H9 (cell line): ENCODE measurements at places on chromosomes 5 and 9. TPM values are rescaled to one million over a fixed set of nuclear protein-coding genes. Genes with fewer than 3 reads are reported as not detected.
A peak's percentile ranks its signal among the peaks of the same experiment; 100 is the strongest.

CPLANE1 gene
- 6.8 and 11.6 TPM in 2 replicates for total RNA-seq

HINT1 gene
- total RNA-seq = 249 and 250 TPM in 2 replicates

NME5 gene
- total RNA-seq = 0.66 and 0.96 TPM in 2 replicates

DNA sequence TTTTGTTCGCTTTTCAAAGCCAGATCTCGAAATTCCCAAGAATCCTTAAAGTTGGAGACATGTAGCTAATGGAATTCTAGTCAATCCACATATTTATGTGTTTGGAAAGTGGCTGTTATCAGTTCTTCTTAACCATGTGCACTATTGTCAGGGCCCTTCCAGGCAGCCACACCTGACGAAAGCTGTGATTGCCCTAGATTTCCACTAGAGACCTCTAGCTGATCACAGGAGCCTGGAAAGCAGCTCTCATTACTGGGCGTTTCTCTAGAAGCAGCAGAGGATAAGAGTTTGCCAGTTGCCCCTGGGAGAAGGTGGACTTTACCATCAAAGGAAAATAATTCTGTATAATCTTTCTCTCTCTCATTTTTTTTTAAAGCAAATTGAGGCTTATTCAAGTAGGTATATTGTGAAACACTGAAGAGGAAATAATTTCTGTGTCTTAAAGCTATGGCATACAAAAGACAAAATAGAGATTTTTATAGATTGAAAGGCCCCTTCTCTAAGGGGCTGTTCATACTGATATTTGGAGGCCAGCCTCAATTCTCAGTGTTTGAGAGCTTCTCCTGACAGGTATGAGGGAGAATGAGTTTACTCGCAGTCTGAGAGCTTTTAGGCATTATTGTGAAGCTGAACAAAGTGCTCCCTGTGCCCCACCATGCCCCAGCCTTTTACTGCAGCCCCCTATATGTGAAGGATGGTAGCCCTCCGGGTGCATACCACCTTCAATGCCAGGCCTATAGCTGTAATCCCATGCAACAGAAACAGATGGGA lies 405.4 kb upstream of the ACTBL2 start:
- no peaks in the 10 kb centered on the region for H3K27me3 ChIP-seq
- H3K4me1 ChIP-seq = peaks cover 5% of the 10 kb centered on the region; the same call in 1 of the 2 replicates
- H3K4me3 ChIP-seq = no peak overlapping the region
- no peak overlapping the region for H3K27ac ChIP-seq
- no peaks in the 10 kb centered on the region for H3K36me3 ChIP-seq

DNA sequence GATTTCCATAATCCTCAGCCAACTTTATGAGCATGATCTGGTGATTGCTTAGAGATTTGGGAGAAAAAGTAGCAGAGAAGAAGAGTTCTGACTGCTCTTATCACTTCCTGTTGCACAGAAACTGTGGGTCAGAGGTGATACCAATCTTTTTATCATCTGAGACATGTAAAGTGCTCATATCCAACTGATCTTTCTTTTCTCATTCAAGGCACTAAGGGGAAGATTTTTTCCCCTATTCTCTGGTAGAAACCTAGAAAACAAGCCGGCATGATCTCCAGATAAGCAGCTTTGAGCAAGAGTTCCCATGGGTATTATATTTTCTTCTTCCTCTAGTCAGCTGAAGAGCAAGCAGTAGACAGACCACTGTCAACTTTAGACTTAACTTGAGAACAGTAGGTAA lies 29.0 kb upstream of the GPR150 start:
- no peak overlapping the region for H3K4me3 ChIP-seq
- H3K27me3 ChIP-seq = no peaks in the 10 kb centered on the region
- H3K36me3 ChIP-seq = no peaks in the 10 kb centered on the region
- no peaks in the 10 kb centered on the region for H3K4me1 ChIP-seq

GRCh38 chr9:36991516-36992134 lies 42.4 kb downstream of the PAX5 start:
- H3K4me1 ChIP-seq = no peaks in the 10 kb centered on the region; the same call in 1 of the 2 replicates
- H3K36me3 ChIP-seq = no peaks in the 10 kb centered on the region
- peak; percentile 74 for DNase-seq
- no peak overlapping the region for H3K4me3 ChIP-seq
- no peak overlapping the region for H3K27ac ChIP-seq
- H3K27me3 ChIP-seq = peaks cover 31% of the 10 kb centered on the region

- H3K36me3 ChIP-seq = no peaks in the 10 kb centered on the region
- no peak for DNase-seq
- no peak overlapping the region for H3K4me3 ChIP-seq
- H3K27ac ChIP-seq = no peak overlapping the region
- H3K27me3 ChIP-seq = no peaks in the 10 kb centered on the region
- H3K4me1 ChIP-seq = no peaks in the 10 kb centered on the region; the same call in 1 of the 2 replicates
Measured at GRCh38 chr9:112599732-112600131, 113.1 kb downstream of the KIAA1958 start.

DNA sequence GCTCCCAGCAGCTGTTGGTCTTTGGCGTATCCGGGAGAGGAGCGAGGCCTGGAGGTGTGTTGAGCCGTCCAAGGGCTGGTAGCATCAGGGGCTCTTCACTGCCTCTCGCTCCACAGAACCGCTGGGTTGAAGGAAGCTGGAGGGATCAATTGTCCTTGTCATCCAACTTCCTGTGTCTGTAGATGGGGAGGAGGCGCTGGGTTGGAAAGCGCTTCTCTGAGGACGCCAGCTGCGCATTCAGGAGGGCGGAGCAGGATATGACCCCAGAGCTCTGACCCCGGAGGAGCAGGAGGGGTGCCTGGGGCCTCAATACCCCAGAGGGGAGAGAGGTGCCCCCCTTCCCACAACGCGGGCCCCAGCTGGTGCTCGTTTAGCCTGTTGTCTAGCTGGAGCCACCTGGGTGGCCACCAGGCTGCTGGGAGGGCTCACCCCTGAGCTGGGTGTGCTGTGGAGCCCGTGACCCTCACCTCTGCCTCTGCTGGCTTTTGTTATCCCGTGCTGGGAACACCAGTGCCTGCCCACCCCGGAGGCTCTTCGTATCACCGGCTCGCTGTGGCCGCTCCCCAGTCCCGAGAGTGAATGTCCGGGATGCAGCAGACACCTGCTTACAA lies 2.0 kb upstream of the DBH start:
- H3K27me3 ChIP-seq = no peaks in the 10 kb centered on the region
- peak; percentile 50 for DNase-seq
- no peaks in the 10 kb centered on the region for H3K36me3 ChIP-seq
- H3K4me1 ChIP-seq = peaks cover 9% of the 10 kb centered on the region

GRCh38 chr5:33370466-33370859 lies 70.3 kb upstream of the TARS1 start:
- H3K36me3 ChIP-seq = no peaks in the 10 kb centered on the region
- no peak for DNase-seq
- no peaks in the 10 kb centered on the region for H3K27me3 ChIP-seq
- H3K27ac ChIP-seq = no peak overlapping the region

DNA sequence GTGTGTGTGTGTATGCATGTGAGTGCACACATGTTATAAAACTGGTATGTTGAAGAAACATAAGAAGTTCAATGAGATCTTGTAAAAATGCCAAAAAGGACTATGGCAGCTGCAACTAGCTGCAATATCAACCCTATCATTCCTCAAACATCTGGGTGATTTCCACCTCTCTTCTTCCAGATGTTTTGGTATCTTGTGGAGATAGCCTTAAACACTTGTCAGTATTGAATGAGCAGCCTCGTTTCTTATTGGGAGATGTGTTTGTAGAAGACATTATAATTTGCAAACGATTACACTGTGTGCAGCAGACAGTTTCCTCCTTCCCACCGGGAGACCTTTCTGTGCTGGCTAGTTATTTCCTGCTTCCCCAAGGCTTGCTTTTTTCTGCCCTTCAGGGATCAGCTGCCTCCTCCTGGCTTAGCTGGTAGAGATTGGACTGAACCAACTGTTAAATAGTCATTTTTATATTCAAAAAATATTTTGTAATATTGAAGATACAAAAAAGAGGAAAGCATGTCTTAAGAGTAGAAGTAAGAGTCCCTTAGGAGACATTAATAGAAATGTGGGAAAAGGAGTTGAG lies 168.4 kb upstream of the MPDZ start:
- no peaks in the 10 kb centered on the region for H3K36me3 ChIP-seq
- peaks cover 2% of the 10 kb centered on the region; the same call in 1 of the 2 replicates for H3K4me1 ChIP-seq
- H3K27me3 ChIP-seq = no peaks in the 10 kb centered on the region
- DNase-seq = no peak
- H3K27ac ChIP-seq = no peak overlapping the region
- H3K4me3 ChIP-seq = no peak overlapping the region

GRCh38 chr9:13078164-13078563 lies 201.3 kb downstream of the MPDZ start:
- H3K27ac ChIP-seq = no peak overlapping the region
- no peaks in the 10 kb centered on the region for H3K36me3 ChIP-seq
- H3K4me3 ChIP-seq = no peak overlapping the region
- DNase-seq = no peak
- H3K27me3 ChIP-seq = no peaks in the 10 kb centered on the region

DNA sequence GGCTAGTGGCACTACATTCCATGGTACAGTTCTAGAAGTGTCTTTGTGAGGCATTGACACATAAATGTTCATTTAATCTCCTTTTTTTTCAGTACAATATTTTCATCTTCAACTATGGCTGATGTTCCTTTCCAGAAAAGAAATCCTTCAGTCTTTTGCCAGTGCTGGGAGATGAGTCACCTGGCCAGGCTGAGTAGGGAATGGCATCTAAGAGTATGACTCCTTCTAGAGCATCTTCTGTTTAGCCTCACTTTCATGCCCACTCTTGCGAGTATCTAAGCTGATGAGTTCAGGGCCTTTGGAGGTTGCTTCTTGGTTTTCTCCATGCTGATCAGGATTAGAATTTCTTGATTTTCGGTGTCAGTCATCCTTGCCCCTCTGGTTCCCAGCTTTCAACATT lies 124.4 kb downstream of the SLC28A3 start:
- H3K4me3 ChIP-seq = no peak overlapping the region
- DNase-seq = no peak

DNA sequence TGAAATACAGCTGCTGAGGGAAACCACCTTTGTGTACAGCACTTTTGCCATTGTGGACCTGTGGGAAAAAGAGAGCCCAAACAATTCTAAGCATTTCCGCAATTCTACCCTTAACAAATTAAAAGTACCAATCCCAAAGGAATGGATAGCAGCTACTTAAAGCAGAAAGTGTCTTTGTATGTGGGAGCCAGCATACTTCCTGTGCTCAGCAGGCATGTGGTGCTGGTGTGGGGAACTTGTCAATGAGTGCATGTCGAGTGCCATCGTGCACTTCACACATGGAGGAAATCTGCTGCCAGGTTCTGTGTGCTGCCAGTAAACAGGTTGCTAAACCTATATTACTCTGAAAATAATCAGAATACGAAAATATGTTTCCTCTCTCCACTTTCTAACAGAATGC lies 399.0 kb downstream of the LRRC70 start:
- H3K4me3 ChIP-seq = no peak overlapping the region
- H3K4me1 ChIP-seq = no peaks in the 10 kb centered on the region
- peak overlapping the region; percentile 30 for H3K27ac ChIP-seq
- no peaks in the 10 kb centered on the region for H3K27me3 ChIP-seq
- peak; percentile 53 for DNase-seq

GRCh38 chr5:170148430-170149205 lies 42.9 kb downstream of the FOXI1 start:
- no peak for DNase-seq
- H3K36me3 ChIP-seq = no peaks in the 10 kb centered on the region
- no peak overlapping the region for H3K27ac ChIP-seq
- no peaks in the 10 kb centered on the region for H3K27me3 ChIP-seq
- no peaks in the 10 kb centered on the region for H3K4me1 ChIP-seq
- no peak overlapping the region for H3K4me3 ChIP-seq

DNA sequence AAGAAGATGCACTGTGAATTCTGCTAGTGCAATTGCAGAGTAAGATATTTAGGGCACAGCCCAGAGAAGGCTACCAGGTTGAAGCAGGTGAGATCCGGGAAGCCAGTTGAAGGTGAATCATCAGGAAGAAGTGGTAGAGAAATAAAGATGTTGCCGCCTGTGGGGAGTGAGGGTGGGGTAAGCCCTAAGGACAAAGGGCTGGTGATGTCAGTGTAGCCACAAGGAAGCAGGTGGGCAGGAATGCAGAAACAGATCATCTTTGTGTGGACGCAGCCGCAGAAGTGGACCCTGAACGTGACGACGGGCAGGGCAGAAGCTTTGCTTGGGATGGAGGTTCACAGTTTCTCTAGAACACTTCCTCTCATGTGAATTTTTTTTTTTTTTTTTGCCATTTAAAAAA lies 164.2 kb downstream of the ACTL7B start:
- H3K36me3 ChIP-seq = peaks cover 12% of the 10 kb centered on the region; the same call in 1 of the 2 replicates
- no peak for DNase-seq
- H3K27ac ChIP-seq = no peak overlapping the region
- H3K27me3 ChIP-seq = no peaks in the 10 kb centered on the region
- no peak overlapping the region for H3K4me3 ChIP-seq

DNA sequence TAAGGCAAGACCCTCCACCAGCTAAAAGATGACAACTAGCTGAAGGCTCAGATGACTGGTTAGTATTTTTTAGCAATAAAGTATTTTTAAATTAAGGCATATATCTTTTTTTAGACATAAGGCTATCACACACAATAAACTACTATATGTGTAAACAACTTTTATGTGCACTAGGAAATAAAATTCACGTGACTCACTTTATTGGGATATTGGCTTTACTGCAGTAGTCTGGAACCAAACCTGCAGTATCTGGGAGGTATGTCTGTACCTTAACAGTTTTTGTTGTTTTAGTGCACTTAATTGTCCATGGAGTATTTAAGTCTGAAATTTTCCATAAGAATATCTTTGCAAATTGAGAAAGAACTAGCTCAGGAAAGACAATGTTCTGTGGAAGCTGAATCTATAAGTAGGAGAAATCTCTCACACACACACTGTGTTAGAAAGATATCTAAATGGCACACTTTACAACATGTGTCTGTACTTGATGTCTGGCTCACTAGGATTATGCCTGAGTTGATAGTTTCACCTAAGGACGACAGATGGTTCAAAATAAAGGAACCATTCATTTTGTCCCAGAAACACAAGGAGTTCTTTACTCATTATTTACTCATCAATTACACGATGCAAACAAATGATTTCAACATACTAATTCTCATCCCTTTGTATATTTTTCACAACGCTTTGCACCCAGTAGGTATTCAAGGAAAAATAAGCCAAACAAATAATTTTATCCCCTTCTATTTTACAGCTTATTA lies 4.6 kb downstream of the RAPGEF6 start:
- no peak overlapping the region for H3K4me3 ChIP-seq
- DNase-seq = no peak
- H3K27ac ChIP-seq = no peak overlapping the region

DNA sequence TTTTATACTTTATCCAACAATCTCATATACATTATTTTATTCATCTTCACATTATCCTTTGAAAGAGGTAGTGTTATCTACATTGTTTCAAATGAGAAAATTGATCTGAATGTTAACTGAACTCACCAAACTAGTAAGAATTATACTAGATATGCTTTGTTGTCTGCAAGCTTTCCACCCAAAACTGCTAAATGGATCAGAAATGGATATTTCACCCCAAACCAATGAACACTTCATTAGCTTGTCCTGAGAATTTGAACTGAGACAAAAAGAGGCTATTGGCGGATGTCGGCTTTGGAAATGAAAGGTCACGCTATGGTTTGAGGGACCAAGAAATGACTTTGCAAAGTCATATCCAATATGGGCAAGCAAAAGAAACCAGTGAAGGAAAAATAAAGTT lies 201.9 kb upstream of the TRPM3 start:
- DNase-seq = no peak
- H3K4me3 ChIP-seq = no peak overlapping the region
- H3K36me3 ChIP-seq = no peaks in the 10 kb centered on the region
- no peaks in the 10 kb centered on the region for H3K27me3 ChIP-seq

GRCh38 chr9:5851445-5851844 lies 18.5 kb upstream of the ERMP1 start:
- DNase-seq = no peak
- no peak overlapping the region for H3K4me3 ChIP-seq
- no peaks in the 10 kb centered on the region for H3K27me3 ChIP-seq
- no peak overlapping the region for H3K27ac ChIP-seq
- H3K36me3 ChIP-seq = no peaks in the 10 kb centered on the region
